Esophagus mucosa (tissue), 1 donor: ENCODE measurements at places on chromosomes 2 and 18. TPM values are rescaled to one million over a fixed set of nuclear protein-coding genes. Genes with fewer than 3 reads are reported as not detected.

ANKRD62 gene
- 0.48 TPM for total RNA-seq

- peak; percentile 98 for ATAC-seq
These were observed 49.7 kb upstream of the CD28 start for GRCh38 chr2:203656522-203657287.

GRCh38 chr2:170141865-170142264 lies 36.1 kb upstream of the MYO3B start:
- no peak for ATAC-seq

DTNA gene
- total RNA-seq, result 2.3 TPM
